ENCODE measurements at places on chromosomes 12 and 14.

DNA sequence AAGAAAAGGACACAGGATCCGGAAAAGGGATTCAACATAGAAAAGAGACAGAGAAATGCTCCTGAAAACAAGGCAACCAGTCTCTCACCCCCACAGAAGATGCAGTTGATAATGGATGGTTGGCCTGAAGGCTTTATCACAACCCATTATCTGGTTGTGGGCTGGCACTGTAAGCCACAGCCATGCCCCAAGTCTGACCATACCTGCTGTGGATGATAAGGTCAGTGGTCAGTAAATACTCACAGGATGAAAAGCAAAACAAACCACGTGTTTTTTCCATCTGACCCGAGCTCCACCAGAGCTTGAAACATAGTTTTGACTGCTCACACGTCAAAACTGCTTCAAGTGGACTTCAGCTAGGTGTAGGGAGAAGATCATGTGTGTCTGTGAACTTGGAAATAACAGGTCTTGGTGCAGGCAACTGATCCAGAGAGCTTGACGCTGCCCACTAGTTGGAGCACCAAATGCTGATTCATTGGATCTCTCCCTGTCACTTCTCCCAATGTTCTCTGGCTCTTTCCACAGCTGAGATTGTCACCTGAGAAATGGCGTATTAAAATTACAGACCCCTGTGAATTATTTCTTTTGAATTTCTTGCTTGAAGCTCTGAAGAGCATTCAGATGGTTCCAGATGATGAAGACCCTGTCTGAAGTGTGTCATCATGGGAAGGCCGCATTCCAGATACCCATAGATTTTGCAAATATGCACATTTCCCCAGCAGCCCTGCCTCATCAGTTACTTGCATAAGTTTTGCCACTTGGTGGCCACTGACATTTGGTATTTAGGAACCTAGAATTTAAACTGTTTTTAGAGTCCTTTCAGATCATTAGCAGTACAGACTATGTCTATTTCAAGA, 8.5 kb downstream of the TMEM233 start:
- no peak for DNase-seq

DNA sequence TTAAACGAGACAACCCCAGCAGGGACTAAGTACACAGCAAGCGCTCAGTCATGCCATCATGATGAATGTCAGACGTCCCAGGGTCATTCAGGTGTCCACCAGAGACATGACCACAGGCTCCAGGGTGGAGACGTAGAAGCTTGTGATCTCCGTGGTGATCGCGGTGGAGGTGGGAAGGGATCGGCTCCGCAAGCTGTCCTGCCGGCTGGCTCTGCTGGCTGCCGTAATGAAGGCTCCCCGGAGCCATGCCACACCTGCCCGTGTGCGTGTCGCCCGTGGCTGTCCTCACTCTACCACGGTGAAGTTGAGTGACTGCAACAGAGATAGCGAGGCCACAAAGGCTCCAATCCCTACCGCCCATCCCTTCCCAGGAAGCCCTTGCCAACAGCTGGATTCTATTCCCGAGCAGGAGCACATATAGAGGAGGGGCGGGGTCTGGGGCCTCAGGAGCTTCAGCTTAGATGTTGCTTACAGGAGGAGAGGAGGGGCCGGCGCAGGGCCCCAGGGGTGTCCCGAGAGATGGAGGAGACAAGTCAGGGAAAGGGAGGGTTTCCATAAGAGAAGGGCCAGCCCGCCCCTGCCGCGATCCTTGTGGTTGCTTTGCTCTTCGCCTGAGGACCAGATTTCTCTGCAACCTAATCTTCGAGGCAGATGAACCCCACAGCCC, 332.6 kb upstream of the SFSWAP start:
- no peak for DNase-seq

DNA sequence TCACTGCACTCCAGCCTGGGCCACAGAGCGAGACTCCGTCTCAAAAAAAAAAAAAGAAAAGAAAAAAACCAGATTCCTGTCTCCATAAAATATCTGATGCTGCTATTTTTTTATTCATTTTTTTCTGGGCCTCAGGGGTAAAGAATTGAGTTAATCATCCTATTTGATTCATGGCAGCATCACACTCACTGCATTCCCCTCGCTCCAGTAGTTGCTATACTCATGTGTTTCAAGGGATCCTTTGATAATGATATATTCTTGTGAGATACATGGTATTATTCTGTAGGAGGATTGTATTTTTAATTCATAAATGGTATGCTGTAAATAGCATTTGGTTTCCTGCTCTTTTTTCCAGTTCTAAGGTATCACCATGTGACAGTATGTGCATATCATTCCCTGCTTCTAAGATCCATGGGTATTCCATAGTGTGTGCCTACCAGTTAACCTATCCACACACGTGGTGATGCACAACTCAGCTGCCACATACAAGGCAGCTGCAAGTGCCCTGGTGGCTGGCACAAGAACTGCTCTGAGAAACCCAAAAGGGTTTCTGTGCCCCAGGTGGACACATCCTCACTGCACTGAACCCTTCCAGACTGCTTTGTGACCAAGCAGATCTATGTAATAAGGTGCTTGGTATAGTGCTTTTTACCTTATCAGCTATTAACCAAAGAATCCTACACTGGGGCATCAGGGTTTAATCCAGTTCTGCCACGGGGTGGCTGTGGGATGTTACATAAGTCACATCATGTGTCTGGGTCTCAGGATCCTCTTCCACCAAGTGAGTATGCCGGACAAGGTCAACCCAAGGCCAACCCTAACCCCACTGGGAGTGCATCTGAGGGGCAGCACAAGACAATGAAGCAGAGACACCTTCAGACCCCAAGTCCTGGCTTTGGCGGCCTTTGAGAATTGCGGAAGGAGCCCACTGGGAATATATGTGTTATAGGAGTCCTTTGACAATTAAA, 74.6 kb downstream of the ZFP36L1 start:
- DNase-seq, result no peak

DNA sequence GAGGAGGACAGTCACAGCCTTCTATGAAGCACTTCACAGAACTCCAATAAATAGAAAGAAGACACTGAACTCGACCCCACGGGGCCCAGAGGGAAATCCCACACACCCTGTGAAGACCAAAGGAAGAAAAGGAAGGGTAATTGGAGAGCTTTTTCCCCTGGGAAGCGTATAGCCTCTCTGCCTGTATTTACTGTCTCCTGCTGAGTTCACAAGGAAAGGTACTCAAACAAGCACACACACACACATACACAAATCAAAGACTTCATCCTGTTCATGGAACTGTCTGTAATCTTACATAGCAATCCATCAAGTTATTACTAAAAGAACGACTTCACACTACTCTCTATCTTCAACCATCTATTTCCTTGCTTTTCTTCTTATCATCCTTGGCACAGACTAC, 15.3 kb downstream of the FOXN3 start:
- DNase-seq, result no peak

DNA sequence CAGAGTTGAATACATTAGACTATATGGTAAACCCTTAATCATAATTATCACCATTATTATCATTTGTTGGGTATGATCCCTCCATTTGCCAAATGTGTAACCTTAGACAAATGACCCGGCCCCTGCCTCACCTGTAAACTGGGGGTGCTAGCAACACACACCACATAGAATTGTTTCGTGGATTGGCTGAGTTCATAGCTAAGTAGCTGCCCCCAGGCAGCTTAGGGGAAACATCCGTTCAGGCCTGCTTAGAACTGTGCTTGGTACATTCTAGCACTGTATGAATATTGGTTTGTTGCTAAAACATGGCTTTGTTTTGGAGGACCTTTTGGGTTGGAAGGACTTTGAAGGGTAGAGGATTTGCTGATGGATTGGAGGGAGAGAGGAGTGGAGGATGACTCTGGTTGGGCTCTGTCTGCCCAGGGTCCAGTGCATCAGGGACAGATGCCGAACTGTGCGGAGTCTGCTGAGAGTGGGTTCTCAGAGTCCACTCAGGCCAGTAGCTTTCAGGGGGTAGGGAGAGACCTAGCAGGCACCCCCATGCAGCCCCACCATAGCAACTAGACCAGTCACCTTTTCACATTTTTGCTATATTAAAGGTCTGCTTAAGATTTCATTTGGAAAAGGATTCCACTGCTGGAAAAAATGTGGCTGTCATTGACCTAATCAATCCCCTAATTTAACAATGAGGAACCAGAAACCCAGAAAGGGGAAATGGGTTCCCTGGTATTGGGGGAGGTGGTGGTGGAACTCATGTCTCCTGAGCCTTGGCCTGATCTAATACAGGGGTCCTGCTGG, 2.2 kb downstream of the RIN3 start:
- no peak for DNase-seq

DNA sequence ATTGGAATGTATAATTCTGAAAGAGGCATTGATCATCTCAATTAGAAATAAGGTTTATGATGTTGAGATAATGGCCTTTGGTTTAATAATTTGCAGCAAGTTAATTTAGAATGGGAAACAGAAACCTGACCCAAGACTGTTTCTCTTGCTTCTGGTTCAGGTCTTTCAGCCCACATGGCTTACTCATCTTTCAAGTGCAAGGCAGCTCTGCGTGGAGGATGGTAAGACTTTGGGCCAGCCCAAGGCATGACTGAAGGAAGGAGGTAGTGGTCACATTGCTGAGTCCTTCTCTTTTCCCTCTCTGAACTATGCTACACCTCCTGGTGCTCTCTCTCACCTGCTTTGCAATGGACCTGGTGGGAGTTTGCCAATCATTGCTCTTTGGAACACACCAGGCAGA, 98.7 kb downstream of the CAND1 start:
- DNase-seq, result no peak

DNA sequence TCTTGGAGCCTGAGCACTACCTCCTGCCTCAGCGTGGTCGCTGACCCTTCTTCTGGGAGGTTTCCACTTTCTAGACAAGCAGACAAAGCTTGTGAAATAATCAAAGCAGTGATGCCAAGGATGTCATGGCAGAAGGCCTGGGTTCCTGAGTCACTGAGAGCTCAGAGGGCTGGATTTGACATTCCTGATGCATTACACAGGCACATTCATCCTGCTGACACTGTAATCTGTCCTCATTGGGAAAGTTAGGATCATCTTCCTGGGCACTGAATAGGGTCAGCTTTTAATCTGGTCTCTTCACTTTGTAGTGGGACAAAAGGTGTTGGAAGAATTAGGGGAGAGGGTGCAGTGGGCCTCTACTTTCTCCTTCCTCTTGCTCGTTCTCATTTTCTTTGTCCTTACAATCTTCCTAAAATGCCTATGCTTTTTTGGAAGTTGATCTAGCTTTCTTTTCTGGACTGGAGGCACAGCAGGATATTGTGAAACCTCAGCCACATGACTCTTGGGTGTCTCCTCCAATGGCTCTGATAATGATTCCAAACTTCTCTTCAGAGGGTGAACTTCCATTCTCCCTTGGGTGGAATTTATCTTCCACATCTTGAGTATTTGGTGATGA, 29.6 kb downstream of the EEA1 start:
- DNase-seq, result peak; percentile 8

DNA sequence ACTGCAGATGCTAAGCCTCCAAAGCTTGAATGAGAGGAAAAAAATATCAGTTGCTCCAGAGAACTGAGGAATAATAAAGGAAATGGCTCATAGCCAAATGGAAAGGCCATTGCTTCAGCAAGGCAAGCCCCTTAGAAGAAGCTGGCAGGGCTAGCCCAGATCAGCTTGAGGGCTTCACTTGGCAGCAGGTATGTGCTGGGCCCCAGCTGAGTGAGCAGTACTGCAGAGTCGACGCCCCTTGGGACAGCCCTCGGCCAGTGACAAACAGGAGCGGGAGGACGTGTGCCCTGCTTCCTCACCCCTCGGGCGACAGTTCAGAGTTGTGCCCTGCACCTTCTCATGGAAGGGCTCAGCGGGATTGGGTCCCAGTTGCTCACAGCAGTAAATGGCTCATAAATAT, 1031.2 kb upstream of the TMEM132C start:
- DNase-seq, result peak; percentile 17

- no peak for DNase-seq
Observed at GRCh38 chr14:74647678-74648461, 35.8 kb upstream of the LTBP2 start.

- DNase-seq, result no peak
Observed at GRCh38 chr12:42010715-42011114, 134.0 kb downstream of the GXYLT1 start.

GRCh38 chr12:19021646-19022045, 107.9 kb upstream of the PLEKHA5 start:
- DNase-seq, result no peak

- DNase-seq, result peak; percentile 23
Observed at GRCh38 chr14:92646952-92647796, 101.3 kb downstream of the LGMN start.

DNA sequence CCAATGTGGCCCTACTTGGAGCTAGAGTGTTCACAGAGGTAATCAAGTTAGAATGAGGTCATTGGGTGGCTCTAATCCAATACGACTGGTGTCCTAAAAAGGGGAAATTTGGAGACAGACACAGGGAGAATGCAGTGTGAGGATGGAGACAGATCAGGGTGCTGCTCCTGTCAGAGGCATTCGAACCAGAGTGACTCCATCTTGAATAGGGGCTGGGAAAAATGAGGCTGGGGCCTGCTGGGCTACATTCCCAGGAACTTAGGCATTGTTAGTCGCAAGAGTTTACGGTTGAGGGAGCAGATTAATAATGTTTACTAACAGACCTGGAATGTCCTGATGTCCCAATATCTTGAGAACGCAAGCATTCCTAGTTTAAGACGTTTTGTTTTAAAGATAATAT, 20.2 kb downstream of the TNFAIP2 start:
- DNase-seq, result no peak

DNA sequence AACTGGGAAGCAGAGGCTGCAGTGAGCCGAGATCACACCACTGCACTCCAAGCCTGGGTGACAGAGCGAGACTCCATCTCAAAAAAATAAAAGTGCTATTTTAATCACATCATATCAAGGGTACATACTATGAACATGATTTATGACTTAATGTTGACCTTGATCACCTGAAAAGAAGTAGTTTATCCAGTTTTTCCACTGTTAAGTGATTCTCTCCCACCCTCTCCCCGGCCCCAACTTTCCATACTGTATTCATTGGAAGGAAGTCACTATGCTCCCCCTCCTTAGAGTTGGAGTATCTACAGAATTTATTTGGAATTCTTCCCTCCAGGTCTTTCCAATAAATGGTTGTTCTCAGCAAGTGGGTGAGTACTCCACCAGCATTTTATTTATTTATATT, 3.0 kb upstream of the PRMT5 start:
- DNase-seq, result no peak

- no peak for DNase-seq
Observed at GRCh38 chr12:7433276-7433822, 10.6 kb downstream of the CD163L1 start.

DNA sequence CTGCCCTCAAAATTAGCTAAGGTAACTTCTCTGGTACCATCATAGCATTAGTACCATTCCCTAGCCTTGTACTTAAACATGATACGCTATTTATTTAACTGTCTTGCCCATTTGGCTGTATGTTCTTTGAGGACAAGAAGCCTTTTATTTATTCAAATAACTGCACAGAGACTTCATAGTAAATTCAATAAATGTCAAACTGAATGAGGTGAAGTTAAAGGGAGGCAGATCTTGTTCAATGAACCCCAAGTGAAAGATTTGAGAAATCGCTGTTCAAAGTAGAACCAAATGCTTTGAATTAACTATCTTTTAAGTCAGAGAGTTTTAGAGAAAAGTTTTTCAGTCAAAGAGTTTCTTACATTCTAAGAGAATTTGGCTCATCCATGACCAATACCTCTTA, 203.6 kb downstream of the GXYLT1 start:
- DNase-seq, result no peak

- DNase-seq, result no peak
Observed at GRCh38 chr12:749751-750270, 2.6 kb upstream of the WNK1 start.

Measured in renal pelvis (tissue), 12 donors.